ENCODE measurements at places on chromosomes 1 and 21. TPM values are rescaled to one million over a fixed set of nuclear protein-coding genes. Genes with fewer than 3 reads are reported as not detected.

CR2 gene
- total RNA-seq, result 4.4 TPM

KCNH1 gene
- total RNA-seq, result 0.19 TPM

PRSS38 gene
- not detected for total RNA-seq

EDARADD gene
- 4.4 TPM for total RNA-seq

CFAP107 gene
- not detected for total RNA-seq

SMCP gene
- total RNA-seq, result not detected

CLIC6 gene
- 1.5 TPM for total RNA-seq

NBPF10 gene
- total RNA-seq, result 0.31 TPM

NBPF3 gene
- 17.9 TPM for total RNA-seq

RIPPLY3 gene
- 2.6 TPM for total RNA-seq

SPRR3 gene
- total RNA-seq, result not detected

A3GALT2 gene
- not detected for total RNA-seq

GPR3 gene
- total RNA-seq, result 9.1 TPM

VANGL2 gene
- total RNA-seq, result 51.3 TPM

- no peak for DNase-seq
These were observed 68.6 kb downstream of the RPAP2 start for GRCh38 chr1:92367496-92367895.

GRCh38 chr1:9792156-9793042 is 31.4 kb downstream of the CLSTN1 start:
- peak; percentile 88 for DNase-seq

DNA sequence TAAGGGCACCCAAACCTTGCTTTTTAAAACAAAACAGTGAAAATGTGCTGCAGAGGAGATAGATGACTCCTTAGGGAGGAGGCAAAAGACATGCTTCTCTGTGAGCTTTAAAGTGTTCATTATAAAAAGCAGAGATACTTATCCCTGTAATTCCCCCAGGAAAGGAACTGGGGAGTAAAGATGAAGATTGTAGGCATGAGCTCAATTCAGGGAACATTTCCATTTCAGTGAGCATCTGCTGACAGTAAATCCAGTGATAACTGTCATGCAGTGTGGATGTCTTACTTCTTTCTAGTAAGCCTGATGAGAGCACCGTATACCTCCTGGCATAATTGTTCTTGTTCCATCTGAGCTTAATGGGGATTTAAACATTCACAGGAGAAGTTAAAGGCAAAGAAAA is 1296.5 kb downstream of the MRPL39 start:
- DNase-seq, result no peak

DNA sequence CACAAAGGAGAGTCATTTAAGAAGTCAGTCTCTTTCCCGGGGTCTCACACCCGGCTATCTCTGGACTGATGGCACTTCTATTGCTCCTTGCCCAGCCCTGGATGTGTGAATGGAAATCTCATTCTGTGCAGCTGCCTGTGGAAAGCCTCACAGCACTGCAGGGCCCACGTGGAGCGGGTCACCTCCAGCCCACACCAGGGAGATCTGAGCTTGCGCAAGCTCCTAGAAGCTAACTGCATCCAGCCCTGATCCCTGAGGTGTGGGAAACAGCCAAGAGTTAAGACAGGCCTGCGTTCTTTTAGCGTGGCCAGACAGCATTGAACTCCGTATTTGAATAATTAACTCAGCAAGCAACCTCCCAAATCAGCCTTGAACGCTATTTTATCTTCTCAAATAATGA is 150.5 kb downstream of the LRIG2 start:
- no peak for DNase-seq

DNA sequence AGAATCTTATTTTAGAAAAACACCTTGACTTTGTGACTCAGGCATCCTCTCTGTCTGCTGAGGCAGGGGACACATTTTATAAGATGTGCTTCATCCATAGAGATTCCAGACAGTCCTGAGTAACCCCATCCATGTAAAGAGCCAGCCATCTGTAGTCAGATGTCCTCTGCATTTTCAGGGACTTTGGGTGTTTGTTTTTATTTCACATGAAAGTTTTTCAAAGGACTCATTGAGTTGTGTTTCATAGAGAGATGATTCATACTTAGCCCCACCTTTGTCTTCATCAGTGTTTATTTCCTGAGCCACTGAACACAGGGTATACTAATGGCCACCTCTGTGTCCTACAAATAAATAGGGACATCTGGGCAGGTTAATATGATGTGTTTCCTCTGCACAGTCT is 280.4 kb downstream of the CACNA1E start:
- no peak for DNase-seq

- DNase-seq, result no peak
These were observed 12.0 kb downstream of the MOV10 start for GRCh38 chr1:112686417-112686816.

- no peak for DNase-seq
These were observed 26.4 kb upstream of the CLIC6 start for GRCh38 chr21:34642211-34643075.

DNA sequence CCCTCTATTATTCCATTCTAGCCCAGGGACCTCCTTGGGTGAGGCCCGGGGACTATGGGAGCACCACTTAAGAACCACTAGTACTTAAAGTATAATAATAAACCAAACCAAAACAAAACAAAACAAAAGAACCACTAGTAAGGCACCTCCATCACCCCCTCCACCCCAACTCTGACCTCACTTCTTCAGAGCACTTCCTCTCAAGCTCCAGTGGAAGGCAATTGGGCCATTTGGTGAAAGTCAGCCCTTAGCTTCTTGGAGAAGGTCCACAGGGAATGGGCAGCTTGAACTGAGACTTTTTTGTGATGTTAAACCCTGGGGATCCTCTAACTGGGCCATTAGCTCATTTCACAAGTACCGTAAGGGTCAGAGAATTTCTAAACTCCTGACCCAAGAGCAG is 237.3 kb downstream of the RHOU start:
- no peak for DNase-seq

DNA sequence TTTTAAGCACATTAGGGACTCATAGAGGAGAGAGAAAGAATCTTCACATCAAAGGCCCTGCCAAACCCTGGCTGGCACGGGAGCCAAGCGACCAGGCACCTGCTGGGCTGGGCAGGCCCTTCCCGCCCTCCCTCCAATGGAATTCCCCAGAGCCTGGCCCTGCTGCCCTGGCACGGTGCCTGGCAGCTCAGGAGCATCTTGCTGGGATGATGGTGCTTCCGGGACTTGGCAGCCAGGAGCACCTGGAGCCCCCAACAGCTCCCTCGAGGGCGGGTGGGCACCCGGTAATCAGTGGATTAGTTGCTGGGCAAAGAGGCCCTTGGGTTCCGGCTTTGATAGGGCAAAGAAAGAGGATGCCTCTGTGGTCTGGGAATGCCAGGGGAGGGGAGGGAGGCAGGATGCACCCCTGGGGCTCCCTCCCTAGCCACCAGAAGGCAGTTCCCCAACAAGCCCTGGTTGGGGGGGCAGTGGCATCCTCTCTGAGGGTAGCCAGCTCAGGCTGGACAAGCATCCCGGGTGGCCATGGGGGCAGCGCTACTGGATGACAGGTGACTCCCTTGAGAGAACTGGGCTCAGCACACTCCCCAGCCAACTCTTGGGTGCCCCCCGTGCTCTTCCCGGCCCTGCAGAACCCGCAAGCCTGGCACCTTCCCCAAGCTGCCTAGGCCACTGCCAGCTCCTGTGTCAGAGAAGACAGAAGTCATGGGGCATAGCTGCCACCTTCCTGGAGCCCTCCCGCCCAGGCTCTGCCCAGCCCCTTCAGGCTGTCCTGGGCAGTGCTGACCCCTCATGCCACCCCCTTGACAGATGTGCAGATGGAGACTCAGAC is 26.4 kb downstream of the KRTAP10-1 start:
- no peak for DNase-seq

DNA sequence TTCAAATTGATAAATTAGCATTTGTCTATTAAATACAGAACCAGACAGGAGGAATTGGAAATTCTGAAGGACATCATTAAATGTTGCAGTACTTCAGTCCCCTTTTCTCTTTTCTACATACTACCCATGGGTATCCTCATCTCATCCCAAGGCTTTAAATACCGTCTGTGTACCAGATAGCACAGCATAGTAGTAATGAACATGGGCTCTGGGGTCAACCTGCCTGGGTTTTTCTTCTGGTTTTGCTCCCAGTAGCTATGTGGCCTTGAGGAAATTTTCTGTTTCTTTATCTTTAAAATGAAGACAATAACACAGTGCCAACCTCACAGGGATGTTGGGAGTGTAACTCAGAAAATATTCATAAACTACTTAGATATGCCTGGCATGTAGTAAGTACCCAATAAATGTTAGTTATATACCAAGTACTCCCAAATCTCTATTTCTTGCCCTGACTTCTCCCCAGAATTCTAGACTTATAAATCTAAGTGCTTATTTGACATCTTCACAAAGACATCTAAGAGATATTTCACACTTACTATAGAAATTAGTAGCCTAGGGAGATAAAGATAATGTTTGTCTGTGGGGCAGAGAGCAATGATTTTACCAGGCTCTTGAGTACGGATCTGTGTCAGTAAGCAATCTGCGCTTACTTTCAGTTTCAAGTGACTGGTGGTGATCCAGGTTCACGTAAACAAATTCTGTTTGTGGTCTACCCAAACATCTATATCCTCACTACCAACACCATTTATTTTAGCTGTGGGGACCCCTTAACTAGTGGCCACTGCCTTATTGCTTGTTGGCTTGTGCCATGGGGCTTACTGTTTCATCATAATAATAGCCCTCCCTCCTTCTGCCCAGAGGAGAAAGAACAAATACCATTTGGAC is 37.3 kb downstream of the VANGL2 start:
- DNase-seq, result no peak

- DNase-seq, result no peak
These were observed 63.4 kb upstream of the RAB3GAP2 start for GRCh38 chr1:220335668-220336067.

- DNase-seq, result no peak
These were observed 38.7 kb downstream of the JUN start for GRCh38 chr1:58745117-58745516.

DNA sequence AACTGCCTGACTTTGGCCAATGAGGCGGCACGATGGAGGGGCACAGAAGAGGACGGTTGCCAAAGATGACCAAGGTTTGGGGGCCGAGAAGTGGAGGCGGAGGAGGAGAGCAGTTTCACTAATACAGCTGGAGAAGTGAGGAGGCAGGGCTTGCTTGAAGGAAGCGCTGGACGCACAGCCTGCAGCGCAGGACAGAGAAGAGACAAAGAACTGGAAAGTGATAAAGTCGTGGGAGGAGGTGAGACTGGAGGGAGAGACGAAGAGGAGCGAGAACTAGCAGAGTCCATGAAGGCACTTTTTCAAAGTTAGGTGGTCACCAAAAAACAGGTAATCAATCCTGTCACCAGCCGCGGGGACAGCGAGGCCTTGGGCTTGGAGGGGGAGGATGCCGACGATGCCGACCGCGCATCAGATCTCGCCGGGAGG is 771 bp downstream of the PACC1 start:
- DNase-seq, result no peak

- DNase-seq, result no peak
These were observed 5.8 kb upstream of the KANK4 start for GRCh38 chr1:62325081-62325480.

GRCh38 chr1:164477343-164477742 is 81.6 kb upstream of the PBX1 start:
- peak; percentile 23 for DNase-seq

DNA sequence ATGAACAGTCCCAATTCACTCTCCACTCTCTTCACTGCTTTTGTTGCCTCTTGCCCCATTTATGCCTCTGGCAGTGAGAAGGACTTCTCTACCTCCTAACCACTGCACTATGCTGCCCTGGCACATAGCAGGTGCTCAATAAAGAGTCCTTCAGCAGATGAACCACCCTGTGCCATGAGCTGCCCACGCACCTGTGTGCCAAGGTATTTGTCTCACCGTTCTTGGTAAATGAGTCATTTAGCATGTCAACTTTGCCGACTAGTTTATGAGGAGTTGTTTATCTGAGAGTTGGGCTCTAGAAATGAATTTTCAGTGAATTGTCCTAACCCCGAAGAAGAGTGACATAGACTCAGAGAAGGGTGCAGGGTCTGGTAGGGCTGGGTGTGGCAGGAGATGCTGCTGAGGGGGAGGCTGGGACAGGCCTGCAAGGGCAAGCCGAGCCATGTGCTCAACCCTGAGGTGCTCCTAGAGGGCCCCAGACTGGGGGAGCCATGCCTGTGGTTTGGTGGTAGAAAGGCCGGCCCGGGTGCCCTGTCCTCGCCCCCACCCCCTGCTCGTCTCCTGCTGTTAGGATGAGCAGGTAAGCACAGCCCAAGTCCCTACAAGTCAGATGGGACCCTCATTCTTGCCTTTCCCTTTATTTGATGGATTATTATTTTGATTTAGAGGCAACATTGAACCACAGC is 654.5 kb downstream of the MATN1 start:
- DNase-seq, result no peak

DNA sequence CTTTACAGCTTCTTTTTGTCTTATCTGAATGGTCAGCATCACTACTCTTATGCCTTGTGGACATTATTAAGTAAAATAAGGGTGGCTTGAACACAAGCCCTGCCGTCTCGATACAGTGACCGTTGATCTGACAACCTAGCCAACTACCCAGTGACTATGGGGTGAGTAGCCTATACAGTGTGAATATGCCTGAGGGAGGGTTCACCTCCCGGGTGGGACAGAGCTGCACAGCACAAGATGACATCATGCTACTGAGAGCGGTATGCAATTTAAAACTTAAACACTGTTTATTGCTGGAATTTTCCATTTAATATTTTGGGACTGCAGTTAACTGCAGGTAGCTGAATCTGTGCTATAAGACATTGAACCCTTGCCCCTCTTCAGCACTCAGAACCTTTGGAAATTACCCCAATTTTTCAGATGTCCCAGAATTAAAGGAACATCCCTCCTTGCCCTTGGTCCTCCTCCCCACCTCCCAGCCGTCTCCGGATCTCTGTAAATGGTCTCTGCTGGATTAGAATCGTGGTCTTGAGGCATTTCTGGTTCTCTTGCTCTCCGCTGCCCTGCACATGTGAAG is 618.5 kb downstream of the PTPRU start:
- DNase-seq, result no peak

GRCh38 chr1:145690587-145691558 is 16.3 kb downstream of the PDZK1 start:
- no peak for DNase-seq

DNA sequence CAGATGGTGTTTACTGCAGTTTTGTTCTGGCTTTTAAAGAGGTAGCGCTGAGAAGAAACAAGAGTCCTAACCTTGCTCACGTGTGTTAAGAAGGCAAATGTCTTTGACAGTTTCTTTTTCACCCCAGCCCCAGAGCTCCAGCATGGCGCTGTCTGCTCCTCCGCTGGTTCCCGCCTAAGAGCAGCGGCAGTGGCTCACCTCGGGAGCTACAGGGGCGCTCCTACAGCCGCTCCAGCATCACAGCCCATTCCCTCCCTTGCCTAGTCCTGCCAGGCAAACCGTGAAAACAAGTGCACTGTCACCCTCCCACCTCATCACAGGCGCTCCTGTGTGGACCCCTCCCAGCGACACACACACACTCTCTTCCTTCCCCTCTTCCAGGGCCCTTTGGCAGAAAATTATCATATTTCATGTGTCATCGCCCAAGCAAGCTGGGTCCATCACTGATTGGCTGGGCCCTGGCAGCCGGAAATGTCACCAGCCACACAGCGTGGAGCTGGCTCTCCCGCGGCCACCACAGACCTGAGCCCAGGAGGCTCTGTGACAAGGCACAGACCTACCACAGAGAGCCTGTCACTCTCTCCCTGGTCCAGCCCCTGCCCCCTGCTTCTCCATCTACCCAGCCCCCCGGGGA is 1.2 kb upstream of the HIVEP3 start:
- DNase-seq, result peak; percentile 69
